Stimulated activated CD8-positive, alpha-beta memory T cell treated with anti-CD3 and anti-CD28 coated beads, Interleukin-2, amount 100 ng/mL, for 1 hour (primary cell): ENCODE measurements at places on chromosomes 16 and 17.

DNA sequence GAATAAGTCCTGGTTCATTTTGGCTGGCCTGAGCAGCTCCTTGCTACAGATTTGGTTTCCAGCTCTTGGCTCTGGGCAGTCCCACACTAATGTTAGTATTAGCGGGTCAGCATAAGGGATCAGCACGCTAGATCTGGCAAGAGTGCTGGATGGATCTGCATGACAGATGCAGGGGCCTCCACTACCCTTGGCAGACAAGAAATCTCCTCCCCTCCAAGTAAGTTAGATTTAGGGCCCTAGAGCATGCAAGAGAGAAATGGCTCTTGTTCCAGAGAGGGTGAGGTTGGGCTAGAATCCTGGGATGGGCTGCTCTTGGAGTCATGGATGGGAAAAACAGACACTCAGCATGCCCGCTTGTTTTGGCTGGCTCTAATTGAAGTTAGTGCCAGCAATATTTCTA, 414.3 kb downstream of the RBFOX1 start:
- no peak for DNase-seq

DNA sequence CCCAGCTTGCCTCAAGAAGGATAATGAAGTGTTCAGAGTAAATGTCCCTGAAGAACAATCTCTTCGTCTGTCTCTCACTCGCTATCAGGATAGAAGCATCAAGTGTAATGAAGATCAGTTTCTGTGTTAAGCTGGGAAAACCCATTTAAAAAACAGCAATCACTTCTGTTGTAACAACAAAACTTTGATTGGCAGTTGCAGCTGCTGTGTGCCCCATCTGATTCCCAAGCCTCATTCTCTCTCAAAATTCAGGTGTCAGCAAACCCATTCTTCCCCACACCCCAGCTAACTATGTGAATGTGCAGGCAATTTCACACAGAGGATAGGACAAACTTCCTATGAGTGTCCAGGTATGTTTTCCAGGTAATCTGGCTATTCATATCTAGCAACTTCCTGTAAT, 2.4 kb upstream of the HNF1B start:
- DNase-seq: no peak

- no peak for DNase-seq
Observed at GRCh38 chr17:74089869-74090464, 113.5 kb upstream of the RPL38 start.

- no peak for DNase-seq
Observed at GRCh38 chr17:1071103-1071825, 74.3 kb downstream of the TIMM22 start.

- DNase-seq: no peak
Observed at GRCh38 chr16:74657870-74658642, 8.6 kb downstream of the RFWD3 start.

DNA sequence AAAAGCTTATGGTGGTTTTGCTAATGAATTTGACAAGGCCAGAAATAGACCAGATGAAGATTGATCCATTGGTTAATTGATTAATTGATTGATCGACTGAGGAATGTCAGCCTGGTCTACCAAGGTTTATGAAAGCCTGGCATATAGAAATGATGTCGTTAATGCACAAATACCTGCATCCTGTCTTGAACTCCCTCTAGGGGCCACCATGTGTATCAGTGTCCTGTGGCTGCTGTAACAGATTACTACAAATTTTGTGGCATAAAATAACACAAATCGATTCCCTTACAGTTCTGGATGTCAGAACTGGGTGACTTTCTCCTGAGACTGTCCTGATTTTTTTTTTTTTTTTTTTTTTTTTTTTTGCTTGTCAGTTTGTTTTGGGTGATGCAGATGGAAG, 553.2 kb downstream of the MAF start:
- DNase-seq: no peak

GRCh38 chr17:82655038-82655479, 6.8 kb upstream of the WDR45B start:
- DNase-seq: no peak

- DNase-seq: no peak
Observed at GRCh38 chr17:40427002-40427491, 9.4 kb upstream of the TOP2A start.

GRCh38 chr16:88487920-88488851, 35.1 kb downstream of the ZFPM1 start:
- no peak for DNase-seq

DNA sequence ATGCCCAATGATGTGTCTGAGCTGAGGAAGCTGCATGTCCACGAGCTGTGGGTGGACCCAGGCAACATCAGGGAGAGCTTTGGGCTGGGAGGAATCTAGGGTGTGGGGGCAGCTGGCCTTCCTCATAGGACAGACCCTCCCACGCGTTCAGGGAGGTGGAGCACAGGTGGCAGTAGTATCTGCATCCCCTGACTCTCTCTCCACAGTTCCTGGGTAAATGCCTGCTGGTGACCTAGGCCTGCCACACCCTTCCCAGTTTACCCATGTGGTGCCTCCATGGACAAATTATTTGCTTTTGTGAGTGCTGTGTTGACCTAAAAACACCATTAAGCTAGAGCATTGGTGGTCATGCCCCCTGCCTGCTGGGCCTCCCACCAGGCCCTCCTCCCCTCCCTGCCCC, 3.2 kb downstream of the HBM start:
- DNase-seq: no peak
